Muscle of leg (tissue), 16 donors: ENCODE measurements at places on chromosomes 11 and 22. TPM values are rescaled to one million over a fixed set of nuclear protein-coding genes. Genes with fewer than 3 reads are reported as not detected.

- peak; percentile 94 for DNase-seq
Measured at GRCh38 chr11:64846998-64847666, 2.7 kb upstream of the CDC42BPG start.

GRCh38 chr11:2594267-2594666 is 105.5 kb downstream of the KCNQ1OT1 start:
- no peak for DNase-seq

DNA sequence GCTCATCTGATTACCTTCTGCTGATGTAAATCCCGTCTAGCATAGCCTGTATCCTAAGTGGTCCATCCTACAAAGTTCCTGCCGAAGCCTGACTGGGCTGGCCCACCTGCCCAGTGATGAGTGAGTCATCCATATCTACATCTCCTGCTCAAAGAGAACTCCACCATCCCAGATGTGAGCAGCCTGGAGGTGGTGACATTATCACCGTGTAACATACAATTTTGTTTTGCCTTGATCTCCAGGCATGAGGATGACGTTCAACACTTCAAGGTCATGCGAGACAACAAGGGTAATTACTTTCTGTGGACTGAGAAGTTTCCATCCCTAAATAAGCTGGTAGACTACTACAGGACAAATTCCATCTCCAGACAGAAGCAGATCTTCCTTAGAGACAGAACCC is 5.6 kb downstream of the TMA7B start:
- DNase-seq: no peak

DNA sequence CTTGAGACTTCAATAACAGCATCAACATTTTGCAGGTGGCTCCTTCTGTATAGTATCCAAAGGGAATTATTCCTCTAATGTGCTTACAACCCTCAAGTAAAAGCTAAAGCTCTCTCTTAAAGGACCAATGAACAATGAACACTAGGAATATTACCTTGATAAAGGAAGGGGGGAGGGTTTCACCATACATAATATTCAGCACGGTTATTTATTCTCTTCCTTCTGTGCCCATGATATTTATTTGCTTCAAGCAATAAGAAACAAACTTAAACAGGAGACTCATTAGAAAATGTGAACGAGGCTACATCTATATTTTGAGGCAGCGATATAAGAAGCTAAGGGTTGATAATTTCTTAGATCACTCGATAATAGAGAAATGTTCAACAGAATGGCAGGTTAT is 21.2 kb downstream of the BLID start:
- DNase-seq: no peak

- no peak for DNase-seq
Measured at GRCh38 chr11:22859756-22860155, 518 bp downstream of the CCDC179 start.

DNA sequence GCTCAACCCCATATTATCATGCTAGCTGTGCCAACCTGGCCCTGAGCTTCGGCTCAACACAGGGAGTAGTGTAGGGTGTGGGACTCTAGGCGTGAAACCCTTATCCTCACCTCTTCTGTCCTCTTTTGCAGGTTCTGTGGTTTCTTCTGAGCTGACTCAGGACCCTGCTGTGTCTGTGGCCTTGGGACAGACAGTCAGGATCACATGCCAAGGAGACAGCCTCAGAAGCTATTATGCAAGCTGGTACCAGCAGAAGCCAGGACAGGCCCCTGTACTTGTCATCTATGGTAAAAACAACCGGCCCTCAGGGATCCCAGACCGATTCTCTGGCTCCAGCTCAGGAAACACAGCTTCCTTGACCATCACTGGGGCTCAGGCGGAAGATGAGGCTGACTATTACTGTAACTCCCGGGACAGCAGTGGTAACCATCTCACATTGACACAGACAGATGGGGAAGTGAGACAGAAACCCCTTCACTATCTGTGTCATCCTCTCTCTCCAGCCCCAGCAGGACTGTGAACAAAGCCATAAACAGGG is 76.4 kb downstream of the GGTLC2 start:
- peak; percentile 41 for DNase-seq

DNA sequence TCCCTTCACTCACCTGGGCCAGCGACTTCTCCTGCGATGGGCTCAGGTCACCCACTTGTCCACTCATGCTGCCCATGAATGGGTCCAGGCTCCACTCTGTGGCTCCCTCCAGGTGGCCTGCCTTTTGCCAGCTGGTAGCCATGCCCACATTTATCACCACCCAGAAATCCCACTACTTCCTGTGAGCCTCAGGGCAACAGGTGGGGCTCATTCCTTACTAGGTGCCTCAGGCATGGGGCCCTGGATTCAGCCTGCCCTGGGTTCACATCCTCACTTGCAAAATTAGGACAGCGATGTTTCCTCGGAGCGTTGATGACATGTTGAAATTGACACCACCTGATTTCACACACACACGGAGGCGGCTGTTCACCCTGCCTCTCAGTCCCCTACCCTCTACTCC is at the start of gene SEC14L6:
Gene SEC14L6 (minus strand): TSS at position 126 of the 400 bp plus-strand sequence. CDS start 59 bp downstream, at position 67.
- no peak for DNase-seq

GRCh38 chr11:19405966-19406365 is 165.2 kb upstream of the E2F8 start:
- no peak for DNase-seq

- no peak for DNase-seq
Measured at GRCh38 chr11:64870893-64871466, 7.4 kb downstream of the EHD1 start.

DNA sequence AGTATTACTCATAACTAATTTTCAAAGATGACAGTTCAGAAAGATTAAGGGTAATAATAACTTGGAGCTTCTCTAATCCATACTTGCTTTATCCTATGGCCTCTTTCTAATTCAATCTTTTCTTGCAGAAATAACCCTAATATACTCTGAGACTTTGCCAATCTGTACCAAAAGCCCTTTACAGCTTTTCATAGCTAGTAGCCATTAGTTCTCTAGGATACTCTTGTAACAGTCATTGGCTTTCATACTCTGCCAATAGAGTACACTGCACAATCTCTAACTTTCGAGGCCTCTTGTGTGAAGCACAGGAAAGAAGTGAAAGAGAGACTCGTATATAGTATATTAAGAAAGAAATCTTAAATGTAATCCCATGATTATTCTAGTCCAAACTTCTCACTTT is 38.1 kb downstream of the SLC36A4 start:
- no peak for DNase-seq

DNA sequence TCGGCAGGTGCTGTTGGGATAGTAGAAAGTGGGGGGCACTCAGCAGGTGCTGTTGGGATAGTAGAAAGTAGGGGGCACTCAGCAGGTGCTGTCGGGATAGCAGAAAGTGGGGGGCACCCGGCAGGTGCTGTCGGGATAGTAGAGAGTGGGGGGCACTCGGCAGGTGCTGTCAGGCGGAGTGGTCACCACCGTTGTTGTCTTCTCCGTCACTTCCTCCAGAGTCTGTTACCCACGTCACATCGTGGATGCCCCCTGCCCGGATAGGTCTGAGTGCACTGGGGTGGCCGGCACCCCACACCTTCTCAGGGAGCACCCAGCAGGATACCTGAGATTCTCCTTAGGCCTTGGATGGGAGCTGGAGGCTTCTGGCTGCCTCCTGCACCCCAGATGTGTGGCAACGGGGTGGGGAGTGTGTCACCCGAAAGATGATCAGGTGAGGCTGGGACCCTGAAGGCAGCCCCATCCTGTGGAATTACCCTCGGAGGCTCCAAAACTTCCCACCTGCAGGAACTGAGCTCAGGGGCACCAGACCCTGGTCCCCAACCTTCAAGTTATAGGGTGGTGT is 24.1 kb upstream of the KRTAP5-7 start:
- no peak for DNase-seq

- peak; percentile 71 for DNase-seq
Measured at GRCh38 chr11:120128392-120129119, 9.4 kb downstream of the TRIM29 start.

GRCh38 chr11:42972741-42973140 is 339.1 kb upstream of the API5 start:
- no peak for DNase-seq

GRCh38 chr11:126053415-126054286 is 9.0 kb downstream of the CDON start:
- DNase-seq: no peak

DNA sequence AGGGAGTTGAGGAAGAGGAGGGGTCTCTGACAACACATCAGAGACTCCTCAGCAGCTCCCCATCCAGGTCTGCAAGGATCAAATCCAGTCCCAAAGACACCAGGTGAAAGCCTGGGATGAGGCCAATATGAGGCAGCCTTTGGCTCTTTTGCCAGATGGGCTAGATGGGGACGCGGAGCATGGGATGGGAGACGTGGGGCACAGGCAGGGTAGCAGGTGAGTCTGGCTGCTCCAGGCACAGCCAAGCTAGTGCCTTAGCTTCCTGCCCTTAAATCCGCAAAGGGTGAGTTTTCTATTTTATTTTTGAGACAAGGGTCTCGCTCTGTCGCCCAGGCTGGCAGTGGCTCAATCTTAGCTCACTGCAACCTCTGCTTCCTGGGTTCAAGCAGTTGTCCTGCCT is 19.6 kb upstream of the DRICH1 start:
- DNase-seq: no peak

DNA sequence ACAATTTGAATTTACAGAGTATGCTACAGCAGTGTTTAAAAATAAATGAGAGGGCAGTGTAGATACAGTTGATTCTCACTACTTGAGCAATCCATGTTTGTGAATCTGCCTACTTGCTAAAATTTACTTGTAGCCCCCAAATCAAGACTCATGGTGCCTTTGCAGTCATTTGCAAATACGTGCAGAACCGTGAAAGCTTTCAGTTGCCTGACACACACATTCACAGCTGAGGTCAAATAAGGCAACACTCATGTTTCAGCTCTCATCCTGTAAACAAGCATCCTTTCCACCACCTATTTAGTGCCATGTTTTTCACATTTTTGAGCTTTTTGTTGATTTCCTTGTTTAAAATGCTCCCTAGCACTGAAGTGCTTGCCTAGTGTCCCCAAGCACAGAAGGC is 32.5 kb upstream of the RASL10A start:
- no peak for DNase-seq

DNA sequence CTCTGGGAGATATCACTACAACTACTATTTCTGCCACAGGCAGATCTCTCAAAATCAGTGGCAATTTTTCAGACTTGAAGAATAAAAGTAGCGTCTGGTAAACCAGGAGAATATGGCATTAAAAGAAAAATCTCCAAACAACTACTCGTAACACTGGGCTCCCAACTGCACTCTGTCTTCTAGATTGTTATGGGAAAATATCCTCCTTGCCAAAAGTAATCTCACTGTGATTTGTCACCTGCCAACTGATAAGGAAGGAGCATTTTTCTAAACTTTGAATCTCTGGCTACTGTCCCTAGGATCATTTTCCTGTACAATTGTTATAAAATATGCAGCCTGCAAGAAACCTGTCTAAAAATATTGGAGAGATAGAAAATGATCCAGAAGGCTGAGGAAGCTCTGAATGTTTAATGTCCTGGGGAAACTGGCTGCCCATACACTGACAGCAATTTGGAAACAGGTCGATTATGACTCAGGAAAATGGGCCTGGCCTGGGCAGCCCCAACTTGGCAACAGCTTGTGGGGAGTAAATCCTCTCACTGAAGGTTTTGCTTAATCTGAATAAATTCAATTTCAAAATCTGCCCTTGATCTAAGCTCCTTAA is 90.5 kb upstream of the DBX1 start:
- no peak for DNase-seq

DNA sequence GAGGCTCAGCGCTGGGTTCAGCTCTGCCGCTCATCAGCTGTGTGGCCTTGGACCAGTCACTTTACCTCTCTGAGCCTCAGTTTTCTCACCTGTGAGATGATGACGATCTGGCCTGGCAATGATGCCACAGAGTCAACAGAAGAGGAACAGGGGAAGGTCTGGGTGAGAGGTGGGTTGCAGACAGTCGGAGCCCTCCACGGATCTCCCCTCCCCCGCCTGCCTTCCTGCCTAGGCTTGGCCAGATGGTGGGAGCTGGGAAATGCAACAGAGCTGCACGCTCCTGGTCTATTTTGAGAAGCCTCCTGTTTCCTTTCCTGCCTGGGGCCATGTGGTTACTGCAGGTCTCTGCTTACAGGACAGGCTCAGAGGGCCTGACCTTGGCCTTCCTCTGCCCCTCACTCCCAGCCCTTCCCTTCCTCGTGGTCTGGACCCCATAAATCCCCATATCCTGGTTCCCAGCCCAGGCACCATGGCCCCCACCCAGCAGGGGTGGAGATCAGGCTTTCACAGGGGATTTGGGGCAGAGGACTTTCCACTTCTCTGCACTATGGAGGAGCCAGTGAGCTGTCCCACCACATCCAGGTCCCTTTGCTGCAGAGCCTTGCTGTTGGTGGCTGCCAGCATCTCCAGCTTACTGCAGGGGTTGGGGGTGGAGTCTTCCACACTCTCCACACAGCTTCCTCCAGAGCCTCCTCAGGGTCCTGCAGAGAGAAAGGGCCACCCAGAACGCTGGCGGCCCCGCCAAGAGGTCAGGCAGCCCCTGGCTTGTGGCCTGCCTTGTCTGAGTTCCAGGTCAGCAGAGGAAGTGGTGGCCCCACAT is 46.9 kb downstream of the C11orf96 start:
- peak; percentile 89 for DNase-seq

The GGTLC2 gene
- polyA plus RNA-seq: not detected

The SMTNL1 gene
- 205 TPM for polyA plus RNA-seq

The CCDC87 gene
- polyA plus RNA-seq: 0.14 TPM

The SAA1 gene
- polyA plus RNA-seq: not detected

The OR52E8 gene
- polyA plus RNA-seq: not detected

The OR8D4 gene
- polyA plus RNA-seq: 0.07 TPM

The CBX6 gene
- polyA plus RNA-seq: 27.6 TPM

The CYP2R1 gene
- polyA plus RNA-seq: 15.5 TPM

The SYT12 gene
- 0.07 TPM for polyA plus RNA-seq

The SLC25A45 gene
- 7.6 TPM for polyA plus RNA-seq
